NCI-H1417 (cell line): ENCODE measurements at places on chromosomes 3 and 15.

- no peak for DNase-seq
Measured at GRCh38 chr3:188437926-188438325, 284.0 kb downstream of the LPP start.

GRCh38 chr3:19644405-19644804, 289.6 kb downstream of the EFHB start:
- peak; percentile 46 for DNase-seq

DNA sequence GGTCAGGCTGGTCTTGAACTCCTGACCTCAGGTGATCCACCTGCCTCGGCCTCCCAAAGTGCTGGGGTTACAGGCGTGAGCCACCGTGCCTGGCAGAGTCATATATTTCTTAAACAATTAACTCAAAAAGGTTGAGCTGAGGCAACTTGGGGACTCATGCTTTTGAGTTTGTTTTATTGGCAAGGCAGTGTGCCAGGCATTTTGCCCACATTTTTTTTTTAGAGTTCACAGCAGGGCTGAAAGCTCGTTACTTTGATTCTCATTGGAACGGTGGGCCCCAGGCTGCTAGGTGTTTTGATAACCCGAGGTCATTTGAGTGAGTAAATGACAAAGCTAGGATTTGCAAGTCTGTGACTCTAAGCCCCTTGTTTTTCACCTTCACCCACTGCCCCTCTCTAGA, 76.2 kb downstream of the CCK start:
- DNase-seq = no peak

GRCh38 chr15:40836020-40836419, 7.5 kb upstream of the PPP1R14D start:
- no peak for DNase-seq

GRCh38 chr15:50218291-50218690, 36.3 kb downstream of the SLC27A2 start:
- no peak for DNase-seq

- no peak for DNase-seq
Measured at GRCh38 chr3:184491011-184491576, 70.5 kb upstream of the EPHB3 start.

DNA sequence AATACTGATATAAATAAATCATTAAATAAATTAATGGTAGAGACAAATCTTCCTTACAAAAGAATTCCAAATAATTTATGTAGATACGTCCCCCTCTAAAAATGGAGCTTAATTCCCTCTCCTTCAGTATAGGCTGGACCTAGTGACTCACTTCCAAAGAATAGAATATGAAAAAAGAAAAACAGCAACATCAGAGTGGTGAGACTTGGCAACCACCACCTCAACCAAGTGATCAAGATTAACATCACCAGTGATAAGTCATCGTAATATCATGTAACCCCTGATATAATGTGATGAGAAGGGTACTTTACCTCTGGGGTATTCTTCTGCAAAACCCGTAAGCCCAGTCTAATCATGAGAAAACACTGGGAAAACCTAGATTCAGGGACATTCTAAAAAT, 13.4 kb downstream of the GOLGB1 start:
- no peak for DNase-seq

GRCh38 chr3:48064292-48064829, 48.1 kb upstream of the MAP4 start:
- DNase-seq = no peak

DNA sequence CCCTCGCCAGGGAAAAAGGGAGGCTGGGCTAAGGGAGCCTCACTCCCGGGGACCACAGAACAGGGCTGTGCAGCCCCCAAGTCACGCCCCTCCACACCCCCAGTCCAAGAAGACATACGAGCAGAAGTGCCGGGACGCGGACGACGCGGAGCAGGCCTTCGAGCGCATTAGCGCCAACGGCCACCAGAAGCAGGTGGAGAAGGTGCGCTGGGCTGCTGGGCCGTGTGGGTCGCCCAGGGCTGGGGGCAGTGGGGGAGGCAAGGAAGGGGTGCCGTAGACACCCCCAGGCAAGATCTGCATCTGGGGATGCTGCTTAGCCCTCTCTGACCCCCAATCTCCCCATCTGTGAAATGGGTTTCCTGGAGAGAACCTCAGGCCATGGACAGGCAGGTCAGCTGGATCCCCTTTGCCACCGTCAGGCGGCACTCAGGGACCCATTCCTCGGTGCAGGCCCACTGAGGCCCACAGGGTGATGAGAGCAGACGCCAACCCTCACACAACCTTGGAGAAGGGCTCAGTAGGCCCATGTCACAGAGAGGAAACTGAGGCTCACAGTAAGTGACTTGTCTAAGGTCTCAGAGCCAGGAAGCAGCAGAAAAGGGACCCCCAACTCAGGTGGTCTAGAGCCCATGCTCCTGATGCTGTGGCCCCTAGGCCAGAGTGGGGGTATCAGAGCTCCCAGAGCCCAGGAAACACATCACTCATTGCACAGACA, 33.7 kb downstream of the PSTPIP1 start:
- DNase-seq = no peak

DNA sequence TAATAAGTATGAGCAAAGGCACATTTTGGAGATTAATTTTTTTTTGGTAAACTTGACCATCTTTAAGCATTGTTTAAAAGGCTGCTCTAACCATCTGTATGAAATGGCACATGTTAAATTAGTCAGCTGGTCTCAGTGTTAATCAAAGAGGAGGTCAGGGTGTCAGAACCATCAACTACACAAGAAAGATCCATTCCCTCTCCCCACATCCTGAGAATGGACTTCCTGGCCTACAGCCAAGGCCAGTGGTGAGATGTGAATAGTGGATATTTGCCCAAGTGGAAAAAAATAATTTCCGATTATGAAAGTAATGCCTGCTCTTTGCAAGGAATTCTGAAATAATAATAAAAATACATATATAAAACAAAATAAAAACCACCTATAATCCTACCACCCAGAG, 641.7 kb downstream of the NR2F2 start:
- no peak for DNase-seq
